Dermis microvascular lymphatic vessel endothelial cell (primary cell): ENCODE measurements at places on chromosomes 2 and 18.

DNA sequence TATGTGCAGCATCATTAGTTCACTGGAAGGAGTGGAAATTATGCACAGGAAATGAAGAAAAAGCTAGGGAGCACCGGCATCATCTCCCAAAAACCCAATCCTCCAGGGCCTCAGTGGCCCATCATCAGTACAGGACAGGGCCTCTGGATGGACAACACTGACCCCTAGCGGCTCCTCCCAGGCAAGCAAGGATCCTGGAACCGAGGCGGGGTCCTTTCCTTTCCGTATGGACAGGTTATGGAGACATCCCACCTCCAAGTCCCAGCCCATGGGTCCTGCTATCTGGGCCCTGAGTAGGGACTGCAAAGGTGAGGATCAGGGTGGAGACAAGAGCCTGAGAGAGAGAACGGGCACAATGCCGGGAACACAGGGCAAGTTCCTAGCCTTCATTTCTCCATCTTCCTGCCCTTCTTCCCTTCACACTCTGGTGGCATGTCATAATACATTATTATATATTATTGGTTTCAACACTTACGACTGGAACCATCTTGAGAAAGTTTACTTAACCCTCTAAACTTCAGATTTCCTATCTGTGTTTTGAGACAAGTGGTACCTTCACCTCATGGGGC lies 68.2 kb downstream of the ZNF516 start:
- peak; percentile 16 for DNase-seq

DNA sequence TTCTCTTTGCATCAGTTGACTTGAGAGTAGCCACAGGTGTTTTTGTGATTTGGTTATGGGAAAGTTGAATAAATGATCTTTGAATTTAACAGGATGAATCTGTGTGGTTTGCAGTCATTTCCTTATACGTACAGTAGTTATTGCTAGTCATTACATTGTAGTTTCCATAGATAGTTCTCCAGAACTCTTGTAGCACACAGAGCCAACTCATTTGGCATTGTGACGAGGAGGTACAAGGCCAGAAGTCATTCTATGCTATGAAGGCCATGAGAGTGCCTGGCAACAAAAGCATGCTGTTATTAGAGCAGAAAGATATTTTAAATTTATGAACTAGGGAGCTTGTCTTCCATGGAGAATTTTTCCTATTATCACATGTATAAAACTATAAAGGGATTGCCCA lies 973.0 kb upstream of the CHAC2 start:
- DNase-seq, result no peak

DNA sequence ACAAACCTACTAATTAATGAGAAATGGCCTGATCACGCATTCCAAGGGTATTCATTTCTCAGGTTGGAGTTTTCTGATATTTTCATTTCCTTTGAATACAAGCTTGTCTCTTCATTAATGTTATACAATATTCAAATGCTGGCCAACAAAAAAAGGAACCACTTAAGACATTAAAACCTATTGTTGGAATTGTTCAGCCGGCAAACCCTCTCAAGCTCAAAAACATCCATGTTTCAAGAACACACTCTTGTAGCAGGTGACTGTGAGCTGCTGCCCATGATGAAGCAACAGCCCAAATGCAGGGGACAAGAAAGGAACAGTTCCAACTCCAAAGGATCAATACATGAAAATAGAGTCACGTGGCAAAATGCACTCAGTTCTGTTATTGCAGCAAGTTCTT lies 454.5 kb downstream of the BCL11A start:
- no peak for DNase-seq

DNA sequence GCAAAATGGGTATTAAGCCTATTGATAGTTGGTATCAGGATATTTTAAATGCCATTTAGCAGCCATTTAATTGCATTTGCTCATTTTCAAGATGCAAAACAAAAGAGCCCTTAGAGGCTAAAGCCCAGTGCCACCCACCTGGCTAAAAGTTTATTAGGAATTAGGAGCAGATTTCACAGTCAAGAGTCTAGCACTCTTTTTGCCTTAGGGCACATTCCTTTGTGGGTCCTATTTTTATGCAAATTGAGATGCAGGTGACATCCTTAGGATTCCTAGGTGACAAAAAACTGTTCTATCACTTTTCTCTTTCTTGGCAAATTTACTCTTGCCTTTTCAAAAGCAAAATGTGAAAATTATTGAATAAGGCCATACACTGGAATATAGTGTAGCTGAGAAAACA lies 42.0 kb downstream of the CTNNA2 start:
- DNase-seq, result no peak
